T-helper 2 cell treated with Interferon-gamma antibody and Interleukin-4, amounts not matched to agents 5 μg/mL and 100 μg/mL, for 36 hours (primary cell): ENCODE measurements at places on chromosomes 1 and 21.
A peak's percentile ranks its signal among the peaks of the same experiment; 100 is the strongest.

DNA sequence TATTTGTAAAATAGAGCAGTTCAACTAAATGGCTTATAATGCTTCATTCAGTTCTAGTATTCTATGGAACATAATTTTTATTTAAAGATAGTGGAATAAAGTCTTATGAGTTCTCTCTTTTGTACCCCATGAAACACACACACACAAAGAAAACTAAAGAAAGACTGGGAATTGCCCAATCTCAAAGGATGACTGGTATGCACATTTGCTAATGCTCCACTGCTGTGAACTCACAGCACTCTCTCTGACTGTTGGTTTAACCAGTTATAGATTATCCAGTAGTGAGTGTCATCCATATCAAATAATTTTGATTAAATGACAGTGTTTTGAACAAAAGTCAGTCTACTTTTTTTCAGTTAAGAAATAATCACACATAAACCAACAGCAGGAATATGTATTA, 1082.4 kb upstream of the B3GALT2 start:
- DNase-seq, result no peak

GRCh38 chr1:43952731-43953346, 6.1 kb downstream of the IPO13 start:
- no peak for DNase-seq

DNA sequence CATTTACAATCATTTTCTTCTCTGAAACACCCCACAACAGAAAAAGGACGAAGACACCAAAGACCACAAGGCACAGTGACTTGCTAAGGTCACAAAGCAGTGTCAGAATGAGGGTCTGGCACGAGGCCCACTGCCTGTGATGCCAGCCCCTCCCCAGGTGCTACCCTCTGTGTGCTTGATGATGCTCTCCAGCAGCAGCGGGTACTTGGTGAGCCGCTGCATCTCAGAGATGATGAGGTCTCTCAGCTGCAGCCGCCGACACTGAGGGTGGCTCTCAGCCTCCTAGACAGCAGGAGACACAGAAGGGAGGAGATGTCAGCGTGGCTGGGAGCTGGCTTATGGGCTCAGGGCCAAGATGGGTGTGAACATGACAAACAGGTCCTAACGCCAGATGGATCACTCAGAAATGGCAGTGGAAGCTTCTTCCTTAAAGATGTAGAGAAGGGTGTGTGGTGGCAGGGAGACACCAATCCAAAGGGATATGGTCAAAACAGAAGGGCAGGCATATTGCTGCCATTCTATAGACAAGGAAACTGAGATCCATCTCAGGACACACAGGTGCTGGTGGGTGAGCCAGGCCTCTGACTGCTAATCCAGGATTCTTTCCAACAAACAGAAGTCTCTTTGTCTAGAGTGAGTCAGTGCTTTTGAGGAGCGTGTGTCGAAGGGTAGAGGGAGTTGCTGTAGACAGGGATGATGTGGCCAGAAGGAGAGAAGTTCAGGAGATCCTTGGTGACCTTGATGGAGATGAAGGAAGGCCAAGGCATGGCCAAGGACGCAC, 25.6 kb downstream of the LRRC71 start:
- no peak for DNase-seq

GRCh38 chr1:19046972-19047731, 90.7 kb upstream of the IFFO2 start:
- DNase-seq, result no peak

DNA sequence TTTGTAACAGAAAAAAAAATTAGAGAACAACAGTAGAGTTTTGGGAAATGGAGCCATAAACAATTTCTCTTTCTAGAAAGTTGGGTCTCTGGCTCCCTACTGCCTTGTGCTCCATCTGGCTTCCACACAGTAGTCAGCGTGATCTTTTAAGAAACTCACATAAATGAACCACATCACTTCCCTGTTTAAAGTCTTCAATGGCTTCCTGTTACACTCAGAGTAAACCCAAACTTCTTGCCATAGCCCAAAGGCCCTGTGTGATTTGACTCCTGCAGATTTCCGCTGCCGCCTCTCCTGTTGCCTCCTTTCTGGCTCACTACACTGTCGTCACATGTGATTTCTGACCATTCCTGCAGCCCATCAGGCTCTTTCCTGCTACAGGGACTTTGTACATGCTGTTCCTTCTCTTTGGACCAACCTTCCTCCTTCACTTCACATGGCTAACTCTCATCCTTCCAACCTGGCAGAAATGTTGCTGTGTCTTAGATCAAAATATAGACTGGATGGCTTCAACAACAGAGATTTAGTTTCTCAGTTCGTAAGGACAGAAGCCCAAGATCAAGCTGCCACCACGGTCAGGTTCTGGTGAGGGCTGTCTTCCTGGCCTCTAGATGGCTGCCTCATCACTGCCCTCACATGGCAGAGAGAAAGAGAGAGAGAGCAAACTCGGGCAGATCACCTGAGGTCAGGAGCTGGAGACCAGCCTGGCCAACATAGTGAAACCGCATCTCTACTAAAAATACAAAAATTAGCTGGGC, 34.0 kb downstream of the OPRD1 start:
- no peak for DNase-seq

- peak; percentile 18 for DNase-seq
Observed at GRCh38 chr1:21814241-21814918, 2.3 kb downstream of the LDLRAD2 start.

GRCh38 chr1:26768755-26769154, 19.0 kb upstream of the PIGV start:
- no peak for DNase-seq

DNA sequence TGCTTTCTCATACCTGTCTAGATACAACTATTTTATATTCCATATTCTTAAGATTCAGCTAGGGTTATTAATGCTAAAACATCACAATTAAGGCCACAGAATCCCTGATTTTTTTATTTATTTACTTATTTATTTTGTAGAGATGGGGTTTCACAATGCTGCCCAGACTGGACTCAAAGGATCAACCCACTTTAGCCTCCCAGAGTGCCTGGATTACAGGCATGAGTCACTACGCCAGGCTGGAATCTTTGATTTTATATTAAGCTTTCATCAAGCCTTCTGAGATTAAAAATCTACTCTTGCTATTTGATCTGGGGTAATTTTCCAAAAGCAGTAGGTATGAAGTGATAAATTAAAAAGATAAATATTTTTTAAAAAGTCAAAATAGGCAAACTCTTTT, 38.9 kb downstream of the MCOLN2 start:
- no peak for DNase-seq
